ENCODE measurements at places on chromosomes 5 and 9.

GRCh38 chr5:87405472-87406155 lies 7.1 kb downstream of the CCNH start:
- DNase-seq, result no peak

GRCh38 chr5:36644727-36645126 lies 38.3 kb downstream of the SLC1A3 start:
- DNase-seq, result no peak

DNA sequence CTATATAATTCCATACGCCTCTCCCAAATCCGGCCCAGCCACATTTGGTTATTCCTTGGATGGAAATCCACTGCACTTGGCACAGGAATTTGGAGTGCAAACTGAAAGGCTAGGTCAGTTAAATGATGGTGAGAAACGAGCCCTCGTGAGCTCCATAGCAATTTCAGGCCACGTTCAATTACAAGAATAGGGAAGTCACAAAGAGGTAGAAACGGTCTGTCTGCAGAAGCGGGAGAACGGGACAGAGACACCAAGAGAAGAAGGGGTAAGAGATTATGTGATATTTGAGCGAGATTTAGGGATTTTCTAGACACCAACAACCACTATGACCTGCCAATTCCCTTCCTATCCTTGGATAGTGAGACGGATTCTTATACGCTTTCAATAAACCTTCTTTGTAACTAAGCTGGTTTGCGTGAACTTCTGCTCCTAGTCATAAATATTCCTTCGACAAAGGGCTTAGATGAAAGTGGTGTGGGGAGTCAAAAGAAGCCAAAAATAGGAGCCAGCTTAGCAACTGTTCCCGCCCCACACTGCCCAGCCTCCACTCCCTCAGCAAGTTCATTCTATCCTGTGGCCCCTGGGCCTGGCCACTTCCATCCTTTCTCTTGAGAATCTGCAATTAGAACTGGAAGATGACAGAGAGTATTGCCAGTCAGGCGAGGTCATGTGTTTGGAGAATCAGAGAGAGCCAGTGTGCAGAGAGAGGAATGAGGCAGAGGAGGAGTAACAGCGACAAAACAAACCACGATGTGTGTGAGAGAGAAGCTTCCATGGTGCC lies 118.4 kb downstream of the ZNF608 start:
- DNase-seq, result no peak

DNA sequence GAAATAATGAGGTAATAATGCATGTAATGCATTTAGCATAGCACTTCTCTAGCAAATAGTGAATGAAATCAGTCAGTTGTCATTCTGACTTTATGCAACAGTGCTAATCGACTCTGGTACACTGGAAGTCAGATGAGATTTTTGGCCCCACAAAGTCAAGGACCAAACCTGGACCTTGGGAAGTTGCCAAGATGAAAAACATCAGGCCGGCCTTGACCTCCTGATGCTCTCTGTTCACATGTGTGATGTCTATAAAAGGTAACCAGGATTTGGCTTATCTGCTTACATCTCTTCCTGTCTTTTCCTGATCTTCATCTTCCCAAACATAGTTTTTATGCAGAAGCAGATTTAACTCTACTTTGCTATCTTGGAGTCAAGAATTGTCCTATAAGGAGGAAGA lies 39.5 kb downstream of the SLC22A5 start:
- no peak for DNase-seq

DNA sequence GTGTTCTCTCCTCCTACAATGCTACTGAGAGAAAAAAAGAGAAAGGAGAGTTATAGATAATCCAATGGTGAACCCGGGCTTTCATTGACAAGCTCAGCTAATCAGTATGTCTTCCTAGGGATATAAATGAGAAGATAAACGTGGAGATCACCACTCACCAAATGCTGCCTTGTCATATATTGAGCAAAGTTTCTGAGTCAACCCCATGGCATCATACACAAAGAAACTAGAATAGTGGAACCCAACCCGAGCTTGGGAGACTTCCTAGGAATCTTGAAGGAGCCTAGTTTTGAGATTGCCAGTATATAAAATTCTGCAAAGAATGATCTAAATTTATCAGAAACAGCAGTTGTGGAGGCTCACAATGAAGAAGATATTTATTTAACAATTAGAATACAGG lies 47.8 kb downstream of the PTPN3 start:
- DNase-seq, result no peak

GRCh38 chr5:124849774-124850173 lies 103.3 kb upstream of the ZNF608 start:
- no peak for DNase-seq

- no peak for DNase-seq
These were observed 240.0 kb downstream of the GOLPH3 start for GRCh38 chr5:31934156-31934555.

GRCh38 chr9:126354887-126355770 lies 28.5 kb downstream of the MVB12B start:
- DNase-seq, result no peak

- no peak for DNase-seq
These were observed 38.4 kb downstream of the TLE4 start for GRCh38 chr9:79610019-79610631.

DNA sequence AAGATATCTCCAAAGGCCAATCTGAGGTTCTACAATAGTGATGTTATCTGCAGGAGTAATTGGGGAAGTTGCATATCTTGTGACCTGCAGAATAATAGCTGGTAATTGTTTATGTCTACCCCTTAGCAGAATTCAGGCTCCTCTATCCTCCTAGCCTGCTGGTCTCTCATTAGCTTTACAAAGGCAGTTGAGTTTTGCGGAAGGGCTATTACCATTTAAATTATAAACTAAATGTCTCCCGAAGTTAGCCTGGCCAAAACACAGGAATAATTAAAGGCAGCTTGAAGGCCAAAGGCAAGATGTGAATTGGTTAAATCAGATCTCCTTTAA lies 168.7 kb downstream of the TTC39B start:
- DNase-seq, result no peak

DNA sequence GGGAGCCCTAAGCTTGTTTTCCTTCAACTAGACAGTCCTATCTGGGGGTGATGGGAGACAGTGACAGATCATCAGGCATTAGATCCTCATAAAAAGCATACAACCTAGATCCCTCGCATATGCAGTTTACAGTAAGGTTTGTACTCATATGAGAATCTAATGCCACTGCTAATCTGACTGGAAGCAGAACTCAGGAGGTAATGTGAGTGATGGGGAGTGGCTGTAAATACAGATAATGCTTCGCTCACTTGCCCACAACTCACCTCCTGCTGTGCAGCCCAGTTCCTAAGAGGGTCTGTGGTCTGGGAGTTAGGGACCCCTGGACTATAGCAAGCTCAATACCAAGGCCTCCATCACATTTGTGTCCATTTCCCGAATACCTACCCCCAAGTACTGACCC lies 260.5 kb downstream of the CDK5RAP2 start:
- no peak for DNase-seq

- no peak for DNase-seq
These were observed 28.5 kb downstream of the FUBP3 start for GRCh38 chr9:130607640-130608420.

- no peak for DNase-seq
These were observed 152.3 kb downstream of the GAS1 start for GRCh38 chr9:86795047-86795442.

DNA sequence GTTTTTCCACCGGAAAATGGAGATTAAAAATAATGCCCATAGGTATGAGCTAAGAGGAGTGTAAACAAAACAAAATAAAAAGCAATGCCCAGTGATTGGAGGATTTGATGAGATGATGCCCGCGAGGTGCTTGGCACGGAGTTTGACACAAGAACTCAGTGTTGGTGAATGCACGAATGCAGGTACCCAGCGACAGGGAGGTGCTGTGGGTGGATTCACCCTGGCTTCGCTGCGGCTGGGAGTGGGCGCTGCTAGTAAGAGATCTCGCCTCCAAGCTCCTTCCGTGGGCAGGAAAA lies 526 bp upstream of the STXBP1 start:
- no peak for DNase-seq

DNA sequence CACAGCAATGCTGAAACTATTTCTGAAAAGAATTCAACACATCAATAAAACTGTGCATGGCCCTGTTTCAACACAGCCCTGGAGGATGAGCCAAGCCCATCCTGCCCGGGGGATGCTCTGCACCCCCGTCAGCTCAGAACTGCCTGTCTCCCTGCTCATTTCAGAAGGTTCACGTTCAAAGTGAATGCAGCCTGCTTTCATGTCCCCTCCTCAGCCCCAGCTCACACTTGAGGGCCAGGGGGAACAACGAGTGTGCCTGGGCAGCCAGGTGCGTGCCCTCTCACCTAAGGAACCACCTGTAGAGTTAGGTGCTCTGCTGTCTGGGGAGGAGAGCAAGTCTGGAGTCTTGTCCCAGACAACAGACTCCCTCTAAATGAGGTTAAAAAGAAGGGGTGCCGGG lies 348.5 kb upstream of the IRX2 start:
- no peak for DNase-seq

- DNase-seq, result no peak
These were observed 47.9 kb downstream of the NDUFAF2 start for GRCh38 chr5:60992871-60993270.

DNA sequence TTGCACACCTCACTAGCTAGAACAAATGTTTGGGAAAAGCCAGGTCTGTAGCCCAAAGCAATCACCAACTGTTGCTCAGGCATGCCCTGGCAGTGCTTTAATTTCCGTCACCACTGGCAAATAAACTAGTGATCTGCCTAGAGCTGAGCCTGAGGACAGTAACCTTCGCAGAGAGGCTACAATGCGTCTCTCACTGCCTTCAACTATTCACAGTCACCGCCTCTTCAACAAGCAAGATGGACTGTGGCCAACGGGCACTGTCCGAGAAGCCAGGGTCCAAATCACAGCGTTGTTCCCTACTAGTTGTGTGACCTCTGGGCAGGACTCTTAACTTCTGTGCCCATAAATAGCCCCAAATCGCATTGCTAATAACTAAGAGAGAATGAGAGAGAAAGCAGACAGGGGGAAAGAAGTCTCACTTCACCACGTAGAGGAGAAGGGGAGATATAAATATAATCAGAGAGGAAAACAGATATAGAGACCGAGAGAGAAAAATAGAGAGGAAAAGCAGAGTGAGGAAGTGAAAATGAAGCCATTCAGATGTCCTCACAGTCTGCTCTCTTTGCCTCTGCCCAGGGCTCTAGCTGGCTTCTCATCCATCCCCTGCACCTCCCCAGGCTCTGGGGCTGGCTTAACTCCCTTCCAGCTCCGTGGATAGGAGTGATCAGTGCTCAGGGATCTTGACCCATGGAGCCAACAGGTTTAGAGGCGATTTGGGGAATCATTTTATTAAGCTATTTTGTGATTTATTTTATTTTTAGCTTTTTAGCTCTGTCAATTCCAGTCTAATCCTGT lies 157.9 kb downstream of the ZDHHC21 start:
- no peak for DNase-seq

GRCh38 chr5:173454361-173454735 lies 126.1 kb upstream of the STC2 start:
- DNase-seq, result no peak

- no peak for DNase-seq
These were observed 521.0 kb upstream of the WWC1 start for GRCh38 chr5:167770461-167770860.

GRCh38 chr5:108531367-108532128 lies 149.7 kb upstream of the FBXL17 start:
- DNase-seq, result no peak

- DNase-seq, result no peak
These were observed 1326.8 kb downstream of the PTPRD start for GRCh38 chr9:9286001-9286400.

DNA sequence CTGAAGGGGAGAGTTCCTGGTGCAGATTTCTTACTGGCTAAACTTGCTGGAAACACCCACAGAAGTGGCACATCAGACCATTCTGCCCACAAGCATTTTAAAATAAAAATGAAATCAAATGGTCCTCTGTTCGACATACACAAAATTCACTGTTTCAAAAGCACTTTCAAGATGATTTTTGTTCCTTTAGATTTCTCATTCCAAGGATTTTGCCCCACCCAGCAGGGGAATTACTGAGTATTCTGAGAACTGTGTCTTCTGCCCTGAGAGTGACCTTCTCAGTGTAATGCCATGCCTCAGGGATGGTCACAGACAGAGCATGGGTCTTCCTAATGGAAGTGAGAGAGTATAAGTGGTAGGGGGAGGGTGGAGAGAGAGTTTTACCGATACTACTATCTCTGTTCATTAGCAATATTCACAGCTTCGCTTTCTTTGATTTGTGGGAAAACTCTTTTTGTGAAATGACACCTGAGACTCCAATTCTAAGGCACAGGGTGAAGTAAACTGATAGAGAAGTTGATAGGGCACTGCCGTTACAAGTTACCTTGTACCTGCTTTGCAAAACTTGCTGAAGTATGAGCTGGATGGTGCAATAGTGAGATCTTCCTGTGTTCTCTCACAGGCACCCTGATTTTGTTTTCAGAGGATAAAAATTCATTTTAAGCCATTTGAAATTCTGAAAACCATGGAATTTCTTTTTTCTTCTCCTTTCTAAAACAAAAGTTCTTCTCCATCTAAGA lies 95.8 kb upstream of the CD180 start:
- no peak for DNase-seq

DNA sequence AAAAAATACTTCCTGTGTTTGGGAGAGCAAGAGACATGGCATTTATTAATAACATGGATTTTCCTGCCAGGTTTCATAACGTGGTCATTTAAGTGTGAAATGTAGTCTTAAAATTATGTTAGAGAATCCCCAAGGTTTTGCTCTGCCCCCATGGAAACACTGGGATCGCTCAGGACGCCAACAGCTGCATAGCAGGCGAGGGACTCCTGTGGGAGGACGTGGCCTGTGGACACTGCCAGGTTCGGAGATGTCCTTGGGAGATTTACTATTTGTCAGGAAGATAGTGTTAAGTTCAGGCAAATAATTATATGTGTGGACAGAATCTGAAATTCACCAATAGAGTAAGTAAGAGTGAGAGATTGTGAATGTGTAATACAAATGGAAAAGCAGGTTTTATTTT lies 977 bp downstream of the BTNL9 start:
- DNase-seq, result no peak

- DNase-seq, result no peak
These were observed 1.1 kb upstream of the ARHGEF39 start for GRCh38 chr9:35666045-35666444.

GRCh38 chr5:78591972-78592700 lies 56.4 kb downstream of the LHFPL2 start:
- DNase-seq, result no peak

GRCh38 chr9:133113949-133114885 lies 6.8 kb downstream of the RALGDS start:
- DNase-seq, result no peak

GRCh38 chr5:36647046-36647445 lies 40.6 kb downstream of the SLC1A3 start:
- no peak for DNase-seq
